ENCODE measurements at places on chromosomes 11 and 22. TPM values are rescaled to one million over a fixed set of nuclear protein-coding genes. Genes with fewer than 3 reads are reported as not detected.

DNA sequence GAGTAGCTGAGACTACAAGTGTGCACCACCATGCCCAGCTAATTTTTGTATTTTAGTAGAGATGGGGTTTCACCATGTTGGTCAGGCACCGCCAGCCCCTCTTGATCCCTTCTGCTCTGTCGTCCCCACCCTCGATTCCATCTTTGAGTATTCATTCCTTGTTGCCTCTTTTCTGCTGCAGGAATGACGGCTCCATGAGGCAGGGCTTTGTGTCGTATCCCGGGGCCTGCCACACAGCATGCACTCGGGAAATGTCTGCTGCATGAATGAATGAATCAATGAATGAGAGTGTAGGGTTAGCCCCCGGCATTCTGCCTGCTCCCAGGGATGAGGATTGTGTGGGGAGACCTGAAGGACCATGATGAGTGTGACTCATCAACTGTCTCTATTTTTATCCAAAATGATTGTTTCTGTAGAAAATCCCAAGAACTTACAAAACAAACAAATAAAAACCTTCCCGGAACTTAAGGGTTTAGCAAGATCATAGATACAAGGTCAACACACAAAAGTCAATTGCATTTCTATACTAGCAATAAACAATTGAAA lies 54.6 kb upstream of the SLC22A12 start:
- no peak overlapping the region for H3K27ac ChIP-seq
- H3K36me3 ChIP-seq, result no peaks in the 10 kb centered on the region
- H3K27me3 ChIP-seq, result no peaks in the 10 kb centered on the region

GRCh38 chr22:44380756-44381486 lies 68.2 kb upstream of the SHISAL1 start:
- no peaks in the 10 kb centered on the region for H3K36me3 ChIP-seq
- peak; percentile 48 for DNase-seq
- no peak overlapping the region for H3K27ac ChIP-seq
- H3K27me3 ChIP-seq, result no peaks in the 10 kb centered on the region
- H3K4me1 ChIP-seq, result no peaks in the 10 kb centered on the region
- H3K4me3 ChIP-seq, result no peak overlapping the region

DNA sequence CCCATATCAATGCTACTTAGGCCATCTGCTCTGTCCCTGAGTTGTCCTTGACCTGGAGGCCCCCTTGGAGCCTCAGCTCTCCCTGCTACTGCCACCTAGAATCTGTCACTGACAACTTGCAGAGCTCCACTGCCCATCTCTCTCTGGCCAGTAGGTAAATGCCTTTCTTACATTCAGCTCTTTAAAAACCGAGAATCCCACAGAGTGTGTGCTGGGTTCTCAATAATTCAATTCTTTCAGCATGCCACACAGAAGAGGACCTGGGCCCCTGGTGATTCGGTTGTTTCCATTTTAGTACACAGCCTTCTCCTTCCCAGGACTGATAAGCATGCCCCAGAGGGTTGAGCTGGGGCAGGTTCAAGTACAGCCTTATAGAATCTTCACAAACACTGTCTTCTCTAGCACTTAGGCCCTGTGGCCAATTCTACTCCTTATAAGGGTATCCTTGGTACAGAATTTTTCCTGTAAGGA lies 22.0 kb upstream of the IPO7 start:
- peaks cover 3% of the 10 kb centered on the region for H3K4me1 ChIP-seq
- no peaks in the 10 kb centered on the region for H3K36me3 ChIP-seq
- no peaks in the 10 kb centered on the region for H3K27me3 ChIP-seq
- H3K27ac ChIP-seq, result peak overlapping the region; percentile 100
- no peak for DNase-seq

GRCh38 chr11:122656073-122656630 lies 630 bp downstream of the UBASH3B start:
- H3K27me3 ChIP-seq, result no peaks in the 10 kb centered on the region
- H3K4me3 ChIP-seq, result peak overlapping the region; percentile 91
- peak; percentile 67 for DNase-seq
- H3K4me1 ChIP-seq, result peaks cover 4% of the 10 kb centered on the region
- H3K27ac ChIP-seq, result peak overlapping the region; percentile 80

DNA sequence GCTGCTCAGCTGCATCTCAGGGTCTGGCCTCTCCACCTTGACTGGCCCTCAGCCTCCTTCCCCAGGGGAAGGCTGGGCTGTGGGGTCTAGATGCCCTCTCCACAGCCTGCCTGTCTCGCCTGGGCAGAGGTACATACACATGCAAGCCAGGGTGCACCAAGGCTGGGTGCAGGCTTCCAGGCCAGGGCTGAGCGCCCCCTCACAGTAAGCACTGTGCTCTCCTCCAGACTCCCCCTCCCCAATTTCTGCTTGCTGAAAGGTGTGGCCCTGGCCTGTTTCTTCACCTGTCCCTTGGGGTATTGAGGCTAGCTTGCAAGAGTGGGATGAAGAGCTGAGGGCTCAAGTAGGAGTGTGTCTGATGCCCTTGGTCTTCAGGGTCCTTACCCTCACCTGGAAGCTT lies 22.5 kb downstream of the RELT start:
- DNase-seq, result no peak
- H3K27me3 ChIP-seq, result no peaks in the 10 kb centered on the region
- no peaks in the 10 kb centered on the region for H3K36me3 ChIP-seq
- H3K4me3 ChIP-seq, result no peak overlapping the region

GRCh38 chr11:9914064-9914463 lies 250.2 kb downstream of the SWAP70 start:
- H3K4me3 ChIP-seq, result no peak overlapping the region
- no peaks in the 10 kb centered on the region for H3K36me3 ChIP-seq
- no peaks in the 10 kb centered on the region for H3K4me1 ChIP-seq
- H3K27ac ChIP-seq, result no peak overlapping the region
- no peak for DNase-seq

DNA sequence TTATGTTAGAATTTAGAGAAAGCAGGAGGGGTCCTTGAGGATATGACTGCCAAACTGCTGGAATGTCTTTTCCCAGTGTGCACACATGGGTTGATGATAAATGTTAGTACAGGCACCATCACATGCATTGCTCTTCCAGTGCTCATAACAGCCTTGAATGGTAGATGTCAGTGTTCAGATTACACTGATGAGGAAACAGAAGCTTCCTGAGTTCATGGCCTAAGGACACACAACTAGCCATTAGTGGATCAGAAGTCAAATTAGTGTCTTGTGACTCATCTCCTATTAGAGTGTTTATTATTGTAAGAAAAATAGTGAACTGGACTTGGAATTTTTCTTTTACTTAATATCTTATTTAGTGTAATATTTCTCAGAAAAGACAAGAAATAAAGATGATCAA lies 241.5 kb downstream of the DDX10 start:
- peaks cover 27% of the 10 kb centered on the region for H3K4me1 ChIP-seq
- H3K4me3 ChIP-seq, result no peak overlapping the region
- no peak for DNase-seq

DNA sequence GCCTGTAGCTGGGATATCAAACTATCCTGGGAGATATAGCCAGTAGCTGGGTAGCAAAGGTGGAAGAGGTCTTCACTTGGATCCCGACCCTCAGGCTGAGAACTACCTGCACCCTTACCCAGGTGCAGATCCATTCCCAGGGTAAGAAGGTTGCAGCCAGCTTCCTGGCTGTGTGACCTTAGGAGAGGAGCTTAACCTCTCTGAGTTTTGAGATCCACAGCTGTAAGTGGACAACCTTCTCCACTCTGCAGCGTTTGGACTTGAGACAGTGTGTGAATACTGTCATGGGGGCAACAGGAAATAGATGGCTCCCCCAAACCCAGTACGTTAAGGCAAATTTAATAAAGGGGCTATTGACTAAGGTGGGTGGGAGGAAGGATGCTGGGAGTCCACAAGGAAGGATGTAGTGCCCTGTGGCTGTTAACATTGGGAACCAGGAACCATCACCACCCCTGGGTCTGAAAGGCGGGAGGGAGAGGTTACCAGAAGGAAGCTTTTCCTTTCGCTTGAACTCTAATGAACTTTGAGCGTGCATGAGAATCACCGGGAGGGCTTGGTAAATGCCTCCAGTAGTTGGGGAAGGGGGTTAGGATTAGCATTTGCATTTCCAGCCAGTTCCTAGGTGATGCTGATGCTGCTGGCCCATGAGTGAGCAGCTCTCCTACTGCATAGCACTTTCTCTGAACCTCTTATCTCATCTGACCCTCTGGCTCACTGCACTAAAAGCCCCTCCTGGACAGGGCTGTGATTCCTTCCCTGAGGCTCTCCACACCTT lies 24.4 kb downstream of the SGSM1 start:
- H3K27me3 ChIP-seq, result no peaks in the 10 kb centered on the region
- H3K4me1 ChIP-seq, result no peaks in the 10 kb centered on the region
- DNase-seq, result no peak
- H3K36me3 ChIP-seq, result no peaks in the 10 kb centered on the region

DNA sequence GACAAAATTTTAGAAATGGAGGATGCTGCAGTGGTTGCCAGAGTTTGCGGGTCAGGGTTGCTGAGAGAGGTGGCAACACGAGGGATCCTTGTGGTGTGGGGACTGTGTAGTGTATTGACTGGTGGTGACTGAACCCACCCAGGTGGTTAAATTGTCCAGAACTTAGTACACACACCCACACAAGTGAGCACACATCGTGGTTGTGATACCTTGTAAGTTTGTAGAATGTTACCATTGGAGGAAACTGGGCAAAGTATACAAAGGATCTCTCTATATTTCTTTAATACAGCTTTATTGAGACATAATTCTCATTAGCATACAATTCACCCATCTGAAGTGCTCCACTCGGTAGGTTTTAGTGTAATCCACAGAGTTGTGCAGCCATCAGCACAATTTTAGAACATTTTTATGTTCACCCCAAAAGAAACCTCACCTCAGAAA lies 56.1 kb downstream of the MED15 start:
- H3K27ac ChIP-seq, result no peak overlapping the region
- H3K4me3 ChIP-seq, result no peak overlapping the region
- H3K4me1 ChIP-seq, result peaks cover 6% of the 10 kb centered on the region
- no peaks in the 10 kb centered on the region for H3K27me3 ChIP-seq

GRCh38 chr22:22803285-22803853 lies 84.2 kb upstream of the IGLL5 start:
- H3K27me3 ChIP-seq, result no peaks in the 10 kb centered on the region
- no peak overlapping the region for H3K4me3 ChIP-seq
- no peaks in the 10 kb centered on the region for H3K4me1 ChIP-seq
- no peaks in the 10 kb centered on the region for H3K36me3 ChIP-seq
- H3K27ac ChIP-seq, result no peak overlapping the region
- DNase-seq, result no peak

GRCh38 chr11:117232911-117233409 lies 489 bp downstream of the RNF214 start:
- peak overlapping the region; percentile 99 for H3K27ac ChIP-seq
- peak; percentile 69 for DNase-seq
- H3K36me3 ChIP-seq, result peaks cover 52% of the 10 kb centered on the region

GRCh38 chr22:24155627-24156140 lies 25.6 kb upstream of the SUSD2 start:
- H3K4me1 ChIP-seq, result peaks cover 10% of the 10 kb centered on the region
- H3K27ac ChIP-seq, result peak overlapping the region; percentile 71
- no peaks in the 10 kb centered on the region for H3K27me3 ChIP-seq

- no peak for DNase-seq
- H3K27me3 ChIP-seq, result peaks cover 9% of the 10 kb centered on the region
- H3K4me3 ChIP-seq, result no peak overlapping the region
- no peaks in the 10 kb centered on the region for H3K4me1 ChIP-seq
Measured at GRCh38 chr22:48061726-48062125, 1299.3 kb downstream of the TBC1D22A start.

DNA sequence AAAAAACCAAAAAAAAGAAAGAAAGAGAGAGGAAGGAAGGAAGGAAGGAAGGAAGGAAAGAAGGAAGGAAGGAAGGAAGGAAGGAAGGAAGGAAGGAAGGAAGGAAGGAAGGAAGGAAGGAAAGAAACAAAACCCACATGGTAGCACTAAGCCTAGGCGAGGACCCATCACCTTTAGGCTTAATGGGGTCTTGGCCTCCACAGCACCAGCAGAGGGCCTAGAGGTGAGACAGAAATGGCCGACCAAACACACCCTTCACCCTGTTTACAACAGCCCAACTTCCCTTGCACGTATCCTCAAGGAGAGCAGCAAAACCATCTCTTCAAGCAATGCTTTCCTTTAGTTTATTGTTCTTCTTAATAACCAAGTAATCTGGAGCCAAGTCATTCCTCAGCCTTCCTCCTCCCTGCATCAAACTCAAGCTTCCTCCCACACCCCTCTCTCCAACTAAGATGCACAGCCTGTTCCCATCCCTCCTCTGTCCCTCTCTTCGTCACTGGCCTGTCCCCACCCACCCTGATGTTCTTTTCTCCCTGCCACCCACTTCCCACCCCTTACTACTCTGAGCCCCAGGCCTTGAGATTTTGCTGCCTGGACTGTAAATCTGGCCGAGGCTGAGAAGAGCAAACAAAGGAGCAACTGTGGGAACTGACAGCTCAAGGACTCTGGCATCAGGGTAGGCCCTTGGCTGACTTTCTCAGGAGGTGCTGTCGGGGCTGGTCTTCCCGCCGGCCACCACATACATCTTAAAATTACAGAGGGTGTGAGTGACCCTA lies 26.0 kb downstream of the POU2AF1 start:
- no peaks in the 10 kb centered on the region for H3K27me3 ChIP-seq
- DNase-seq, result no peak
- H3K4me3 ChIP-seq, result no peak overlapping the region
- no peaks in the 10 kb centered on the region for H3K4me1 ChIP-seq
- H3K27ac ChIP-seq, result no peak overlapping the region

DNA sequence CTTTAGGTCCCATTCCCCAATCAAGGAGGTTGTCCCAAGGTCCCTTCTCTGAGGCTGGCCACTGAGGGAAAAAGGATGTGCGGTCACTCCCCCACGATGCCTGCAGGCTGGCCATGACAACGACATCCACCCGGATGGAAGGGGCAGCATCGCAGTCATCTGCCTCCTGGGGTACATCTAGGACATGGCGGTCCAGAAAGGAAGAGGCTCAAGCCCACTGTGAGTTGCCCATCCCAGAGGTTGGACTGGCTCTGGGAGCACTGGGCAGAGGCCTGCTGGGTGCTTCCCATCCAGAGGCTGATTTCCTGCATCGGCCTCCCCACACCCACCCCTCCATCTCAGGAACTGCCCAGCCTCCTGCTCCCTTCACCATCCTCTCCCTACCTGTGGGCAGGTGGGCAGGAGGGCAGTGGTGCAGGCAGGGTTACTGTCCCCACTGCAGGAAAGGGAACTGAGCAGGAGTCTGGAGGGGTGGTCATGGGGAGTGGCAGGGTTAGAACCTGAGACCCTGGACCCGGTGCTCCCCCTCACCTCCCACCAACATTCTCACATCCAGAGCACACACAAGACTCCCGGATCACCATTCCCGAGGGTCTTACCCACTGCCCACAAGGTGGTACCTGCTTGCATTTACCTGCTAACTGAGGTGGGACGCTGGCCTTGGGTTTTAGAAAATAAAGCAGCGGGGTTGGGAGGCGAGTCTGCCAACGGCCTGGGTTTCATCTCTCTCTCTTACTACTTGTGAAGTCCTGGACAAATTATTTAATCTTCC lies 4.4 kb downstream of the RCE1 start:
- H3K27me3 ChIP-seq, result no peaks in the 10 kb centered on the region
- DNase-seq, result no peak
- H3K4me3 ChIP-seq, result no peak overlapping the region
- peaks cover 9% of the 10 kb centered on the region for H3K4me1 ChIP-seq
- peaks cover 56% of the 10 kb centered on the region for H3K36me3 ChIP-seq
- no peak overlapping the region for H3K27ac ChIP-seq

- H3K27ac ChIP-seq, result no peak overlapping the region
- H3K4me1 ChIP-seq, result no peaks in the 10 kb centered on the region
Measured at GRCh38 chr11:123206791-123207434, 11.9 kb upstream of the CLMP start.

The GRIK4 gene
- total RNA-seq, result not detected

The KCNE3 gene
- 3.3 TPM for total RNA-seq

The OR52I1 gene
- not detected for total RNA-seq

The P2RY2 gene
- total RNA-seq, result 43.4 TPM

The MS4A6E gene
- not detected for total RNA-seq

The OLFML1 gene
- 2.1 TPM for total RNA-seq

The RASL10A gene
- total RNA-seq, result 1.2 TPM

The CCDC81 gene
- total RNA-seq, result not detected

The KCNJ11 gene
- 159 TPM for total RNA-seq

Data from psoas muscle (tissue), 8 donors.